ENCODE measurements at places on chromosomes 4 and X.

DNA sequence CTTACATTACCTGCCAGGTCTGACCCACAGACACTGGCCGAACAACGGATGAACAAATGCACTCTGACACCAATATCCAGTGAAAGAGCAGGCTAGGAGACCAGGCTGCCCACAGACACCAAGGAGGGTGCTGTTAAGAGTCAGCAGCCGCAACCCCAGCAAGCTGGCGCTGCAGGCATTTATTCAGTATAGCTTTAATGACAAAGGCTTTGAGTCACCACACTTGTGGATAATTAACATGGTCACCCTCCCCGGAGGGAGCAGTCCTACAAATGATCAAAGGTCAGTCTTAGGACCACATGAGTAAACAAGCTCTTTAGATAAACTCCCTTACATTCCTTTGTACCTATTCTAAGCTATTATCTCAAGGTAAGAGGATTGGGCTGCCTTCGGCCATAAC is 368.5 kb upstream of the GRID2 start:
- DNase-seq = no peak

- DNase-seq = no peak
Observed at GRCh38 chrX:42459735-42460134, 318.2 kb downstream of the PPP1R2C start.

DNA sequence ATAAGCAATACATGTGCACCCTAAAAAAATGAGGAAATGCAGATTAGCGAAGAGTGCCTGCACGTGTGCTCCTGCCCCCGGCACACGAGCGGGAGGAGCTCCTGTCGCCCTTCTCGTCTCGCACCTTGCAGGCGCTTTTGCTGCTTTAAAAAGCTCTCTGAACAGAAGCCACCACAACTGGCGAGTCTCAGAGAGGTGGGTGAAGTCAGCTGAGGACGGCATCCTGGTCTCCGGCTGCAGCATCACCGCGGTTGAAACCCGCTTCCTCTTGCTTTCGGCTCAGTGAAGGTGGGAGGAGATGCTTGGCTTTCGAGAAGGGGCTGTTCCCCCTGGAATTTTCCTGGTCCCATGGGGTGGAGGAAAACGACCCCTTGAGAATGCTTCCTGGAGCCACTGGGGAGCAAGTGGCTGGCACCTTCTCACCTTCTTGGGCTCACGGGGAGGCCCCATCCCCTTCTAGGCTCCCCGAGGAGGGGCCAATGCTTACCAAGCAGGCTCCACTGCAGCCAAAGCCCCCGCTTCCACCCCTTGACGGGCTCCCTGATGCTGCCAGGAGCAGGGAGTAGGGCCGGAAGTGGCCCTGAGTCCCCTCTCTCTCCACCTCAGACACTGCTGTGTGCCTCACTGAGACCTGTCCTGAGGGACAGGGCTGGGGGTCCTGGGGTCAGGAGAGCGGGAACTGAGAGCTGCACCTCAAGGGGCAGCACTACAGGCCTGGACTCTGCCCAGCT is 29.2 kb upstream of the MXD4 start:
- peak; percentile 41 for DNase-seq

- DNase-seq = no peak
Observed at GRCh38 chr4:184514121-184514988, 40.0 kb upstream of the IRF2 start.

- no peak for DNase-seq
Observed at GRCh38 chr4:13331827-13332226, 152.3 kb downstream of the RAB28 start.
